ENCODE measurements at places on chromosomes 2 and 18. TPM values are rescaled to one million over a fixed set of nuclear protein-coding genes. Genes with fewer than 3 reads are reported as not detected.

Gene SLC4A1AP
- 15.9 TPM for total RNA-seq

Gene BCL2
- total RNA-seq, result 11.8 TPM

Gene KYNU
- total RNA-seq, result 0.54 TPM

Gene ALPG
- under 0.01 TPM for total RNA-seq

Gene HOXD13
- total RNA-seq, result not detected

Gene PDE1A
- 0.27 TPM for total RNA-seq

Gene GLI2
- under 0.01 TPM for total RNA-seq

Gene GTF2A1L
- total RNA-seq, result not detected

DNA sequence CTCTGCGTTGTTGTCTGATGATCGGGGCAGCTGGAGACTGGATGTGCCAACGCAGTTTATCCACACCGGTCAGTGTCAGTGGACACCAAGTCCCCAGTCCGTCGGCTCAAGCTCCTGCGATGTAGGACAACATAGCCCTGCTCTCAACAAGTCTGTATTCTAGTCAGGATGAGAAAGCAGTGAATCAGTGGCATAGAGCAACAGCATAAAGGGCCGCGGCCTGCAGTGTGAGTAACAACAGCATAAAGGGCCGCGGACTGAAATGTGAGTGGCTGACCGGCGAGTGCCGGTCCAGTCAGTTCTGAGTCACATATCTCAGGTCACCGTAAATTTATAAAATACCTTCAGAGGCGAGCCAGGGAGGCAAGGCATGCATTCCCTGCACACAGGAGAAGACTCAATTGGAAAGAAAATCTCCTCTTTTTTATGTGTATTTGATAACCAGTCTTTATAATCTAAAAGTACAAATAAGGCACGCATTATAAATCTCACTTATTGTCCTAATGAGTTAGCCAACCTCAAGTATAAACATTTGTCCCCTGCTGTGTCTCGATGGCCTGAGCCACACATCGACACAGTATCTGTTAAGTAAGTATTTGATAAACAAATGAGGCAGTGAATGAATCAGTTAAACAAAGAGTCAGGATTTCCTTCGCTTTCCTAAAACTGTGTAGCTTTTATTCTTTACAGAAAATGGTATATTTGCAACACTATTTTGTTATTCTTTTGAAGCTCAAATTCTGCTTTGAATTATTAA is 33.8 kb upstream of the NFATC1 start:
- no peak for DNase-seq

DNA sequence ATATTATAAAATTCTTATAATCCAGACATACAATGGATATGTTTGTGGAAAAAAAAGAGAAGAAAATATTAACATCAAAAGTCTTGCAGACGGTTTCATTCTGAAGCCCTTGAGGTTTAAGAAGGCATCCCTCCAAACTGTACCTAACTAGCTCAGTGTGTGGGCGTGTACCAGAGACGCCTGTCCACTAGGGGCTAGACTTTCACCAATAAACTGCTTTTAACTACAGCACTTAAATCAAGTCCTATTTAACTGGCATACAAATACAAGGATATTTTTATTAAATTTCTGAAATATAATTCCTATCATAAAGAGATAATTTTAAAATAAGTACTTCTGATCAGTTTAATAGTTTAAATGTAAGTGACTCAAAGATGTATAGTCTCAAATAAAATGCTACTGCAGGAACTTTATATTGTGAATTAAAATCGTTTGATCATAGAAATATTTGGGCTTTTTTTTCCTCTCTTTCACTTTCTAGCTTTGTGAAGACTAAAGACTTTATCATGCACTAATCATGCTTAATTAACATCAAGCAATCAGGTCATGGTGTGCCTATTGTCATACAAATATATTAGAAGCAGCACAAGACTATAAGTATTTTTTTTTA is 437.7 kb downstream of the SATB2 start:
- no peak for DNase-seq

- DNase-seq, result no peak
Measured at GRCh38 chr2:100106460-100106859, 35.9 kb downstream of the AFF3 start.

DNA sequence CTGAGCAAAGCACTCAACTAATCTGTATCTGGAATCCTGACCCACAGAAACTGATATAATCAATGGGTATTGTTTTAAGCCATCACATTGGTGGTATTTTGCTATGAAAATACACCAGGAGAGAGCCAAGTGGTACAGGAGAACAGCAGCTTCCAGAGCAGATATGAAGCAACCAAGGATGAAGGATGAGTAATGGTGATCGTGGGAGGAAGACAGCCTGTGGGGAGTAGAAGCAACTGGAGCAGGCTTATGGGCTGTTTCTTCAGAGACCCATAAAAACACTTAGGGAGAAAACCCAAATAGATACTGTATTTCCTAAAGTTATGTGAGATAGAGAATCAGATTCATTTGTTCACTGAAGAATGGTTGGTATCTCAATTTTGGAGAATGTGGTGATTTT is 330.8 kb downstream of the NUP35 start:
- DNase-seq, result no peak

DNA sequence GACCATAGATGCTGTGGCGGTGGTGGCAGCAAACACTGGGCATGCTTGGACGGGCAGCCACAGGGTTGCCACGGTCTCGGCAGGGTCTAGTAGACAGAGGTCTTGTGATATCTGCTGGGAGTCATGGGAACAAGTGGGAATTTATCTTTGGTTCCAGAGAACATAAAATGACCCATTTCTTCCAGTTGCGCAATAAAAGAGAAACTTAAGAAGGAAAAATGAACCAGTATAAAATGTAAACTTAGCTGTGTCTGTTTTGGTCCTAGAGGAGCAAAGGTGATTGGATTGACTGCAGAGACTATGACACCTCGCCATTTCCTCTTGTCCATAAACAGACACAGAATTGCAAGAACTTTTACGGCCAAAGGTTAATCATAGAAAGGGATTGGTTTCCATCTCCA is 132.6 kb upstream of the RBBP8 start:
- no peak for DNase-seq

DNA sequence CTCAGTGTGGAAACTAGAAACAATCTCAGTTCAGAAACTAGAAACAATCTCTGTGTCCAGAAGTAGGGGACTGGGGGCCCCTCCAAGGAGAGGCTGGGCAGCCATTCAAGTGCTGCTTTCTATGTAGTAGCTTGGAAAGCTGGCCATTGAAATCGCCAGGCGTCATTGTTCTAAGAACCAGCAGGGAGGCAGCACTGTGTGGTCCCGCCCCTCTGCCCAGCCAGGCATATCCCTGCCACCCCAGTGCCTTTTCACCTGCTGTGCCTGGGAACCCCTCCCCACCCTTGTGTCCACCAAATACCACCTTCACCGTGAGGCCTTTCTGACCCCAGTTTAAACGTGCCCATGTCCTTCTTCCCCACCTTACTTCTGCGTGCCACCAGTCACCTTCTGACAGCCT is 221.6 kb downstream of the GBX2 start:
- DNase-seq, result no peak

DNA sequence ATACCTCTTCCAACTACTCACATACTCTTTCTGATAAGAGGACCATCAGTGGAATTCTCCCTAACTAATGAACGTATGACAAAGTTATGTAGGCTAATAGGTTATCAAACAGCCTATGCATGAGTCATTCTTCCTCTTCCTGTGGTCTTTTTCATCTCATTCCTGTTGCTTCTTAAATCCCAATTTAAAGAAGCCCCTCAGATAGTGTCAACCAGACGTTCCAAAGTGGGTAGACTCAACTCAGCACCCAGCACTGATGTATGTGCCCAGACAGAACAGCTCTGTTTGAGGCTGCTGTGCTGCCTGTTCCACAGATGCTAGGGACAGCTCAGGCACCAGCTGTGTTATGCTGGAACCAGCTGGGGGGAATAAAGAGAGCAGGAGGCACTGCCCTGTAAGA is 52.6 kb downstream of the CXCR4 start:
- DNase-seq, result no peak

GRCh38 chr18:56389190-56389589 is 249.2 kb downstream of the TXNL1 start:
- no peak for DNase-seq

GRCh38 chr2:52933878-52934277 is 833.7 kb upstream of the CHAC2 start:
- no peak for DNase-seq

DNA sequence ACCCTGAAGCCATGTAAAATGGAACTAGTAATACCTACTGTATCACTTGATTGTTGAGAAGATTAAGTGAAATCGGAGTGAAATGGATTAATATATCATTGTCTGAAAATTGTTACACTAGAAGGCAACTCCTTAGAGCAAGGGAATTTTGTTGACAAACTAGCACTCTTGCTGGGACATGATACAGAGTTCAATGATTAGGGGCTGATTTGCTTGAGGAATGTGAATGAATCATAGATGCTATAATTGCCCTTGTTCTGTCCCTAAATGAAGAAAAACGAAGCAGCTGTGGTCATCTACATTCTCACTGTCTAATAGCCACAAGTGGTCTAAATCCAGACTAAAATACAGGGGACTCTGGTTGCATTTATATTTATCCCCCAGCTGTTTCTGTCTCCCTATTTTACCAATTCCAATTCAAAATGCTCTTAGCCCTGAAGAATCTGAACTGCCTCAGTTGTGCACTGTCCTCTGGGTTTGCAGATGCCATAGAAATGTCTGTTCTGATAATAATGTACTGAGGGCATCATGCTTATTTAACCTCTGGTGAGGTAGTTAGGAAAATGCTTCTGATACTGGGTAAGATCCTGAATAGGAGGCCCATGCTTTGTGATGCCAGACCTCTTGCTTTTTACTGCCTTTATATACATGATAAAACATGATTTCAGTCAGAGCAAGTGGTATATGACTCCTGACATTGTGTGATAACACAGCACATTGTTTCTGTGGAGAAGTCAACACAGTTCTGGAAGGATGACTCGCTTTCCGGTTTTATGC is 382.1 kb downstream of the NRXN1 start:
- no peak for DNase-seq

DNA sequence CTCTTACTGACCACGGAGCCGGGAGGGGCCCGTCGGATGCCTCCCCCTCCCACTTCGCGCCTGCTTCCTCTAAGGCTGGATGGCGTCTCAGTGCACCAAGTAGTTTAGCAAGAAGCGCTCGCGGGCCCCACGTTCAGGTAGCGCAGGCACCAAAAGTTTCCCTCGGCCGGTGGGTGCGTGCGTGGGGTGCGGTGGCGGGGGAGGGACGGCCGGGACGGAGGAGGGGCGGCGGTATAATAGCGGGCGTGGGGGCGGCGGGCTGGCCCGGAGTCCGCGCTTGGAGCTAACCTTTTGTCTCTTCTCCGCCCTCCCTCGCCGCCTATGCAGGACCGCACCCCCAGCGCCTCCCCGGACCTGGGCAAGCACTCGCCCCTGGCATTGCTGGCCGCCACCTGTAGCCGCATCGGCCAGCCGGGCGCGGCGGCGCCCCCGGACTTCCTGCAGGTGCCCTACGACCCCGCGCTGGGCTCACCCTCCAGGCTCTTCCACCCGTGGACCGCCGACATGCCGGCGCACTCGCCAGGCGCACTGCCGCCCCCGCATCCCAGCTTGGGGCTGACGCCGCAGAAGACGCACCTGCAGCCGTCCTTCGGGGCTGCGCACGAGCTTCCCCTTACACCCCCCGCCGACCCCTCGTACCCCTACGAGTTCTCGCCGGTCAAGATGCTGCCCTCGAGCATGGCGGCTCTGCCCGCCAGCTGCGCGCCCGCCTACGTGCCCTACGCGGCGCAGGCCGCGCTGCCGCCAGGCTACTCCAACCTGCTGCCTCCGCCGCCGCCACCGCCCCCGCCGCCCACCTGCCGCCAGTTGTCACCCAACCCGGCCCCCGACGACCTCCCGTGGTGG is 1.0 kb downstream of the SP5 start:
- no peak for DNase-seq

DNA sequence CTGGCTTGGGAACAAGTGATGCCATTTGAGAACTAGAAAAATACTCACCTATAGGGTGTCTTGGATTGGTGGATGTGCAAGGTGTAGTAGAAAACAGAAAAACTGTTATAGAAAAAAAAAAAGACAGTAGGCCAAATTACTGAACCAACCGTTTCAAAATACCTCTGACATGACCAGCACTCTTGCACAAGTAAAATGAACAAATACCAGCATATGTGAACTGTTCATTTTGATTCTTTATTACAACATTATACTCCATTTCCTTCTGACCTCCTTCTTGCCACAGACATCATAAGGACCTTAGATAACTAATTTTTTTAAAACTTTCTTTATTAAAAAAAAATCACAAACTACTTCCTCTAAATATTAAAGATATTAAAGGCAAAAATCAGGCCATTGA is 125.5 kb downstream of the ATAD2B start:
- DNase-seq, result no peak

DNA sequence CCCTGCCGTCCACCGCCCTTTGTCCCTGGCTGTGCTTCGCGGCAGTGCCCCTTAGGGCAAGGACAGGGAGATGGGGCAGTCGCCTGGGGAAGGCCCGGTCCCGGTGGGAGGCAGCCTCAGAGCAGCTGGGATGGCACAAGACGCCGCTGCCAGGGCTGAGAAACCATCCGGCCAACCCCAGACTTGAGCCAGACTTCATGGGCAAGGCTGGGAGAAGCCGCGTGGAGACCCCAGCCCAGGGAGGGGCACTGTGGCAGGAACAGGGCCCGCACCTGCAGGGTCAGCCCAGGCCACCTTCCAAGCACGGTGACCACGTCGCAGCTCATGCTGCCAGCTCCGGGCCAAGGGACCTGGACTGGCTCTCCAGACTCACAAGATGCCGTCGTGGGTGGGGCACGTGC is 84.0 kb downstream of the NFATC1 start:
- DNase-seq, result no peak

DNA sequence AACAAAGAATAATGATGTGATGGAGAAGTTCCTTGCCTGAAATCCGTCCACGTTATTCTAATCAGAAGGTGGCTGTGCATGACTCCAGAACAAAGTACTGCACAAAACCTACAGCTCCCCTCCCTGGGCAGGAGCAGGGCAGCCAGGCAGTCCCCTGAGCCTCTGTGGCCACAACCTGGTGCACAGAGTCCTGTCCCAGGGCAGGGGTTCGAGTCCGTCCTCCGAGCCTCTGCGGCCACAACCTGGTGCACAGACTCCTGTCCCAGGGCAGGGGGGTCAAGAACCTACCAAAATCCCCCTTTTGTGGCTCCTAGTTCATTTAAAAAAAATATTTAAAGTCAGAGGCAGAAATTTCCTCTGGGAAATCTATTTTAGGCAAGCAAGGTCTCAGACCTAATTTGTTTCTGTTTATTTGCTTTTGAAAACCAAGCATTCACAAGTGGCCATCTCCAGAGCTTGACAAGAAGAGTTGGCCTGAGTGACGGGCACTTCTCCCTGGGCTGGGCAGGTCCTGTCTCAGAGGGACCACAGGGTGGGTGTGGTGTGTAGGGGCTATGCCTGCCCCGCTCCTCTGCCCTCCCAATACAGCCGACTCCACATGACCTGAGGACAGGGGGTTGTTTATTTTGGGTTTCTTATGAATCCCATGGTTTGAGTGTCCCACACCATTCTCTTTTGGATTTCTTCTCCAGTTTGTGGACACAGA is 255.9 kb upstream of the PXDN start:
- DNase-seq, result no peak

GRCh38 chr2:118609138-118609537 is 238.3 kb downstream of the EN1 start:
- no peak for DNase-seq
